Renal cortex interstitium (tissue), 15 donors: ENCODE measurements at places on chromosomes 5 and 9. TPM values are rescaled to one million over a fixed set of nuclear protein-coding genes. Genes with fewer than 3 reads are reported as not detected.

GRCh38 chr5:122639033-122639432 is 135.8 kb upstream of the SNX2 start:
- DNase-seq: no peak

The SLC46A2 gene
- 0.44 TPM for polyA plus RNA-seq

- DNase-seq: no peak
Observed at GRCh38 chr9:124308606-124309491, 51.1 kb downstream of the NEK6 start.

The LCN15 gene
- not detected for polyA plus RNA-seq

The SYNPO gene
- polyA plus RNA-seq: 89.8 TPM

DNA sequence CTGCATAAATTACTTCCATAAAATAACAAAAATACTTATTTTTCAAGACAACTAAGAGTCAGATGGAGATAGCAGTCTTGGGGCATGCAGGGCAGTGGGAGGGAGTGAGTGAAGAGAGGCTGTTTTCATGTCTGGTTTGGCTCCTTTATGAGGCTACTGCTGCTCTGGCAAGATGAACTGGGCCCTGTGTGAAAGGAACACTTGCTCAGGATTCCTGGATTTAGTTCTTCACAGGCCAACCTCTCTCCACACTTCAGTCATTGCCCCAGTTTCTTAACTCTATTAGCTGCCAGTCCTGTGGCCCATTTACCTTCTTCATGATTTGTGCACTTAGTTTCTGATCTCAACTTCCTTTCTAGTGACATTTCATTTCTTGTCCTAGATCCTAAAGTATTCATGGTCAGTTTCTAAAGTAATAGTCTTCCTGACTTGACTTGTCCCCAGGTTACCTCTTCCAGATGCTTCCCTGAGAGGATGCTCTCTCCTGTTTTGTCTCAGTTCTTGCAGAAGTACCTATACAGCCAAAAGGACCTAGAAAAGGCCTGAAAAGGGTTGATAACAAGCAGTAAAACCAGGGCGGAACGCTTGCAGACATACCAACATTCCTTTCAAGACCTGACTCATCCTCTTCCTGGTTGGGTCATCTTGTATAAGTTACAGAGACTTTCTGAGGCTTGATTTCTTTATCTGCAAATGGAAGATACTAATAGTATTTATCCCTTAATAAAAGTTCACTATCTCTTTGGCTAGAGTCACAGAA is 77.0 kb upstream of the ZFAND5 start:
- no peak for DNase-seq

GRCh38 chr5:142601432-142601831 is 84.5 kb downstream of the FGF1 start:
- no peak for DNase-seq
